Stimulated activated CD8-positive, alpha-beta memory T cell treated with anti-CD3 and anti-CD28 coated beads, Interleukin-12 subunit alpha, Interleukin-12 subunit beta, amount 100 ng/mL, for 1 hour (primary cell): ENCODE measurements at places on chromosomes 1 and 21.

DNA sequence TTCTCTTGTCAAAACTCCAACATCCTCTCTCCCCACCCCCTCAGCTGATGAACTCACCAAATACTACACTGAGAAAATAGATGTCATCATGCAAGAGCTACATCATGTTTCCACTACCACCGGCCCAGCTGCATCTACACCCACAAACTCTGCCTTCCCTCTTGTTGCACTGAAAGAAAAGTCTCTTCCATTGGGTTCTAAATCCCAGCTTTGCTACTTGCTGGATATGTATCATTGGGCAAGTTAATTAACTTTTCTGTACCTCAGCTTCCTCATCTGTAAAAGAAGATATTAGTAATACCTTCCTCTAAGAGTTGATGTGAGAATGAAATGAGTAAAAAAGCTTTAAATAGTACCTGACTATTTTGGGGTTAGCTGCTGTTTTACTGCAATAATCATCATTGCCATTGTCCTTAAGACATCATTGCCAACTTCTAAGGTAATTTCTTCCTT lies 108.6 kb downstream of the OLFML2B start:
- DNase-seq = no peak

GRCh38 chr1:235639226-235640205 lies 10.1 kb downstream of the GNG4 start:
- no peak for DNase-seq

DNA sequence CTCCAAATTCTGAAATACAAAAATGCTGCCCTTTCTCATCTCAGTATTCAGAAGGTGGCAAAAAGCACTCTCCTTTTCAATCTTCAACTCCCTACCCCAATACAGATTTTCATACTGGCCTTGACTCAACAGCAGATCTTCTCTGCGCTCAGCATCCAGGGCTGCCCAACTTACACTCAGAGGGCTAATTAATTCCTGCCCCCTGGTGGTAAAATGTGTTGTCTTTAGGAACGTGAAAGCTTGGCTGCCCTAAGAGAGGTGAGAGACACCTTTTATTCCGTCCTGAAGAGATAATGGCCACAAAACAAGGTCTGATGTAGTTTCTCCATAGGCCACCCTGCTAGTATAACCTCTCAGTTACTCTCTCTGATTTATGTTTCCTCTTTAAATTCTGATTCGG lies 25.0 kb downstream of the KRTAP24-1 start:
- DNase-seq = no peak

DNA sequence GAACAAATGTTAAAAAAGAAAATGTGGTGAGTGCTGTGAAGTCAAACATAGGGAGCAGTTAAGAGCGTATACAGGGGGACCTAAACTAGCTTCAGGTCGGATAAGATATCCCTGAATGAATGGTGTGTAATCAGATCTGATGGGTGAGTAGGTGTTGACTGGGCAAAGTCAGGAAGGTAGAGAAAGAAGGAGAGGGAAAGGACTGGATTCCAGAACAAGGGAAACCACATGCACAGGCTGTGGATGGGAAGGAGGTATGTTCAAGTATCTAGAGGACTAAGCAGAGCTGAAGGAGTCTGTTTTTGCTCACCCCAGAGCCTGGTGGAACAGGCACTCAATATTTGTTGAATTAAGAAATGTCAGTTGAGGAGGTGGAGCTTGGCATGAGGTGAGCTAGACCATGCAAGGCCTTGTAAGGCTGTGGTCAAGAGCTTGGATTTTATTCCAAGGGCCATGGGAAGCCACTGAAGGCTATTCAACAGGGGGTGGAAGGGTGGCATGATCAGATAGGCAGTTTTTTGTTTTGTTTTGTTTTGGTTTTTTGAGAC lies 27.4 kb downstream of the MAP7D1 start:
- no peak for DNase-seq

GRCh38 chr1:204224655-204225054 lies 10.9 kb upstream of the GOLT1A start:
- DNase-seq = no peak
